ENCODE measurements at places on chromosomes 1 and 21.

GRCh38 chr1:26361605-26362122 lies 7.7 kb upstream of the CRYBG2 start:
- no peak for DNase-seq

GRCh38 chr1:67645495-67646144 lies 39.4 kb upstream of the GADD45A start:
- DNase-seq, result no peak

DNA sequence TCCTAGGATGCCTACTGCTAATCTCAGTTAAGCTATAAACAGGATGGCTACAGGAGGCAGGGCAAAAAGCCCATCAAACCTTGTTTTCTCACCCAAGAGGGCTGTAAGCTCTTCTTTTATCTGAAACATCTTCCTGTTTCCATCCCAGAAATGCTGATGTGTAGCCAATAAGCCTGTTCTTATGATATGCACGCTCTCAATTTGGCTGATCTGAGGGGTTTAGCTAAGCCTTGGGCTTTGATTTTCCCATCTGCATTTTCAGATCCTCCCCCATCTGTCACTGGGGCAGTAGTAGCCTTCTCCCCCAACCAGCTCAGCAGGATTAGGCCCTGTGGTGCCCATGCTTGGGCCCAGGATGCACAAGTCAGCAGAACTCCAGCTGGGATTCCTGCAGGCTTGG lies 105.0 kb downstream of the BRINP2 start:
- no peak for DNase-seq

DNA sequence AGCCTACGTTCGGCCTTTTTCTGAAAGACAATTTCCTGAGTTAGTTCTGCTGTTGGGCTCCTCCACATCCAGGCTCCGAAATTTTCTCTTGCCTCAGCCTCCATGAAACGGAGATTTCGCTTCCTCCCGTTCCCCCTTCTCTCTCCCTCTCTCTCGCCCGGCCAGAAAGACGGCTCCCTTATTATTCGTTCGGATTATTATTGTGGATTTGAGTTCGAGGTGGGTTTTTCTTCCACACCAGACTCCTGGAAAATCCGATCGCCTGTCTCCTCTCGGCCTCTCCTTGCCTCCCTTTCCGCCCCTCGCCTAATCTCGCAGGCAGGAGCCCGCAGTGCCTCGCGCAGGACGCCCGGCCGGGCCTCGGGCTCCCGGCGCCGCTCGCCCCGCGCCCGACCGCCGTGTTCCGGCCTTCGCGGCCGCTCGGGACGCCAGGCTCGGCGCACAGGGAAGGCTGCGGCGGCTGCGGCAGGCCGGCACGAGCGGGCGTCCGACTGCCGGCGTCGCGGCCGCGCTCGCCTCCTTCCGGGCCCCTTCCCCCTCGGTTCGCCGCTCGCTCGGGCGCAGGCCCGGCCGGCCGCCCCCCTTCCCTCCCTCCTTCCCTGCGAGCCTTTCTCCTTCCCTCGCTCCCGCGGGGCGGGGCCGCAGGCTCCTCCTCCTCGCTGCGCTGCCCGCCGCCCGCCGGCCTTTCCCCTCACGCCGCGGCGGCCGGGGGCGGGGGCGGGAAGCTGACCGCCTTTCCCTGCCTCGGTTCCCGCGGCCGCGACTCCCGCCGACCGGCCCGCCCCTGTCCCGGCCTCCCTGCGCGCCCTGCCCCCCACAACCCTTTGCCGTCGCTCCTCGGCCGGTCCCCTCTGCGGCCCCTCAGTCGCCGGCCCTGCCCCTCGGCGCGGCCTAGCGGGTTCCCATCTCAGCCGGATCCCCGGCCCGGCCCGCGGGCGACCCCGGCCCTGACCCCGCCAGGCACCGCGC lies at the start of gene ARHGEF11:
TSS of gene ARHGEF11 (minus strand) at position 493 of the 969 bp plus-strand sequence. CDS start 1,412 bp downstream, outside the sequence.
- DNase-seq, result peak; percentile 71

Data from fibroblast of skin of left biceps (primary cell).